NCI-H1105 (cell line): ENCODE measurements at places on chromosomes 4 and X.

GRCh38 chrX:134718966-134719317, 60.7 kb upstream of the PLAC1 start:
- DNase-seq = no peak

GRCh38 chr4:37471093-37471492, 215.1 kb downstream of the RELL1 start:
- DNase-seq = no peak

DNA sequence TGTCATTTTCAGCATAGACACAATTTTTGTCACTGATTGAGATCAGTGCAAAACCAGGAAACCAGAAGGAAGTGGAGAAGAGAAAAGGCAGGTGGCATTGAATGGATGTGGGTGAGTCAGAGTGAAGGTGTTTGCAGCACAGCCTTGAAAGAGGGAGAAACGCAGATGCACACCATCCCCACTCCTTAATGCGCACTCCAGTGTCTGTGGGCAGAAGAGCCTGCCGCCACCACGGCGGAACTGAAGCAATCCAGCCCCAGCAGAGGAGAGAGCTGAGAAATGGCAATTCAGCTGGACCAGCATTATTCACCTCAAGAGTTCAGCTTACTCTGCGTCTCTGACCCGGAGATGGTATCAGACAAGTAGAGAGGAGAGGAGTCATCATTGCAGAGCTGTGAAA, 393.1 kb upstream of the FRG1 start:
- DNase-seq = no peak

- no peak for DNase-seq
These were observed 100.8 kb downstream of the BEND2 start for GRCh38 chrX:18119856-18120255.

DNA sequence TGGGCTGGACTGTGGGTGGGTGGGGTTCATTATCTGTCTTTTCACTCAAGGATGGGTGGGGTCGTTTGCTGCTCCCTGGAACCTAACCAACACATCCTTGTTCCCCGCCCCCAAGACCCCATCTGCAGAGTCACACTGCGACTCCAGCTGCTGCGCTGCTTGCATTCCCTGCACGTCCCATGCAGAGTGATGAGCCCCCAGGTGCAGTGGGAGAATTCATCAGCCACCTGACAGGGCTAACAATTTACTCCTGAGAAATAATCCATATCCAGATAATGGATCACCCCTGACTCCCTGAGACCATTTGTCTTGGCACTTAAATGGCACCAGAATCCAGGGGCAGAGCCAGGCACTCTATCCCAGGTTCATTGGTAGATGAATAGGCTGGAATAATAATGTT, 12.4 kb upstream of the ARHGAP36 start:
- no peak for DNase-seq

DNA sequence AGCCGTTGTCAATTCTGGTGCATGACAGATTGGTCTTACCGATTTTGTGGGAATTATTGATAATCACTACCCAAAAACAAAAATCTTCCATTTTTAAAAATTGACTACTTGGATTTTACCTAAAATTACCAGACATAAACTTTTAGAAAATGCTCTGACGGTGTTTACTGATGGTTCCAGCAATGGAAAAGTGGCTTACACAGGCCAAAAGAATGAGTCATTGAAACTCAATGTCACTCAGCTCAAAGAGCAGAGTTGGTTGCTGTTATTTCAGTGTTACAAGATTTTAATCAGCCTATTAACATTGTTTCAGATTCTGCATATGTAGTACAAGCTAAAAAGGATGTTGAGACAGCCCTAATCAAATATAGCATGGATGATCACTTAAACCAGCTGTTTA, 23.0 kb upstream of the UGT2B17 start:
- no peak for DNase-seq
